ENCODE measurements at places on chromosomes 3 and 15.

DNA sequence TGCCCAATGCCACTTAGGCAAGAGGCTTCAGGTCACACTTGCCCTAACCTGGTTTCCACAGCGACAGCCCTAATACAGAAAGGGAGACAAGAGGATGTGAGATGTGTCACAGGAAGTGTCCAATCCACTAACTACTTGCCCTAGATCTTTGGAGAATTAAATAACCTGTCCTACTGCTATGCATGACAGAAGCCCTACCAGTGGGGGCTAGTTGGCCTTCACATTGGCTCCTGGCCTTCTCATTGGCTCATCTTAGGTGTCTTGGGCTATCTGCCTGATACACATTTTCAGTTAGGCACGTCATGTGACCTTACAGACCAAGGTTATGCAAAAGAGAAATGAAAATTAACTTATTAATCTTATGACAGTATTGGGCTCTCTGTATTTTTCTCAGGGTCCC is 449.9 kb downstream of the FHIT start:
- DNase-seq: no peak

GRCh38 chr15:68725736-68726135 is 95.0 kb downstream of the ANP32A start:
- no peak for DNase-seq

DNA sequence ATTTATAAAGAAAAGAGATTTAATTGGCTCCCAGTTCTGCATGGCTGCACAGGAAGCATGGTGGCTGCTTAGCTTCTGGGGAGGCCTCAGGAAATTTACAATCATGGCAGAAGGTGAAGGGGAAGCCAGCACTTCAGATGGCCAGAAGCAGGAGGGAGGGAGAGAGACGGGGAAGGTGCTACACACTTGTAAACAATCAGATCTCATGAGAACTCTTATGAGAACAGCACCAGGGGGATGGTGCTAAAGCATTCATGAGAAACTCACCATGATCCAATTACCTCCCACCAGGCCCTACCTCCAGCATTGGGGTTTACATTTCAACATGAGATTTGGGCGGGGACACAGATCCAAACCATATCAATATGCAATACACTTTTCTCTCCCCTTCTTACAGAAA is 73.7 kb downstream of the ECT2 start:
- no peak for DNase-seq

DNA sequence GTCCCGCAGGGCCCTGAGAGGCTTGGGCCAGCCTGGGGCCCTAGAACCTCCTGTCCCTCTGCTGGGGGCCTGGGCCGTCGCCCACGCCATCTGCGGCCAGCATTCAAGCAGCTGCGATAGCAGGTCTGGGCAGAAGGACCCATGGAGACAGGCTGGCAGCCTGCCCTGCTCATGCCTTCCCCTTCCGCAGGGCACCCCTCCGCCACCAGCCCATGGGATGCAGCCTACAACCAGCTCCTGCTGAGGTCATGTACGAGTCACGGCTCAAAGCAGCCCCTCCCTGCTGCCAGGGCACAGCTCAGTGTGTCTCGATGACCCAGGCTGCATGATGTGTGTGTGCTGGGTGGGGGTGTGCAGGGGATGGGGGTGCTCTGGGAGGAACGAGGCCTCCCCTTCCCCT is 27.8 kb downstream of the DUSP7 start:
- no peak for DNase-seq

- DNase-seq: no peak
Measured at GRCh38 chr15:74837482-74838136, 5.3 kb downstream of the ULK3 start.

- DNase-seq: no peak
Measured at GRCh38 chr3:128585974-128586373, 64.6 kb downstream of the RPN1 start.

- DNase-seq: no peak
Measured at GRCh38 chr15:56058986-56059385, 65.6 kb upstream of the NEDD4 start.

DNA sequence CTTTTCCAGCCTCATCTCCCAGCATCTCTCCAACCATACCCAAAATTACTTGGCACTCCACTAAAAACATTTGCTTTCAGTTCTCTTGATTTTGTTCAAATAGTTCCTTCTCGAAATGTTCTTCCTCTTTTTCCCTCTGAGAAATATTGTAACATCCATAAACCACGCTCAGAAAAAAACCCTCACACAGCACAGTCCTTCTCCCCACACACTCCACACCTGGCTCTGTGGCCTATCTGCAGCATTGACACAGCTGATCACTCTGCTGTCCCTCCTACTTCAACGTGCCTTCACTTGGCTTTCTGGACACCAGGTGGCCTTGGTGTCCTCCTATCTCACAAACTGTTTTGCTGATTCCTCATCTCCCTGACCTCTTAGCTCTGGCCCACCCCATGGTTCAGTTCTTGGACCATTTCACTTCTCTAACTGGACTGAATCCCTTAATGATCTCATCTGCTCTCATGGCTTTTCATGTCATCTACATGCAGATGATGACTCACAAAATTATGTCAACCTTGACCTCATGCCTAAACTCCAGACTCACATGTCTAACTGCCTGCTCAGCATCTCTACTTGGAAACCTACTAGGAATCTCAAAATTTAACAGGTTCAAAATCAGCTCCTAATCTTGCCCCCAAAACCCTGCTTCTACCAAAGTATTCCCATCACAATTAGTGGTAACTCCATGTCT is 93.3 kb downstream of the TRIM42 start:
- DNase-seq: no peak

GRCh38 chr3:166575161-166575560 is 737.9 kb upstream of the BCHE start:
- DNase-seq: no peak

GRCh38 chr3:159897331-159898075 is 91.1 kb upstream of the IL12A start:
- DNase-seq: no peak

- no peak for DNase-seq
Measured at GRCh38 chr3:141306276-141306675, 62.0 kb upstream of the ZBTB38 start.

DNA sequence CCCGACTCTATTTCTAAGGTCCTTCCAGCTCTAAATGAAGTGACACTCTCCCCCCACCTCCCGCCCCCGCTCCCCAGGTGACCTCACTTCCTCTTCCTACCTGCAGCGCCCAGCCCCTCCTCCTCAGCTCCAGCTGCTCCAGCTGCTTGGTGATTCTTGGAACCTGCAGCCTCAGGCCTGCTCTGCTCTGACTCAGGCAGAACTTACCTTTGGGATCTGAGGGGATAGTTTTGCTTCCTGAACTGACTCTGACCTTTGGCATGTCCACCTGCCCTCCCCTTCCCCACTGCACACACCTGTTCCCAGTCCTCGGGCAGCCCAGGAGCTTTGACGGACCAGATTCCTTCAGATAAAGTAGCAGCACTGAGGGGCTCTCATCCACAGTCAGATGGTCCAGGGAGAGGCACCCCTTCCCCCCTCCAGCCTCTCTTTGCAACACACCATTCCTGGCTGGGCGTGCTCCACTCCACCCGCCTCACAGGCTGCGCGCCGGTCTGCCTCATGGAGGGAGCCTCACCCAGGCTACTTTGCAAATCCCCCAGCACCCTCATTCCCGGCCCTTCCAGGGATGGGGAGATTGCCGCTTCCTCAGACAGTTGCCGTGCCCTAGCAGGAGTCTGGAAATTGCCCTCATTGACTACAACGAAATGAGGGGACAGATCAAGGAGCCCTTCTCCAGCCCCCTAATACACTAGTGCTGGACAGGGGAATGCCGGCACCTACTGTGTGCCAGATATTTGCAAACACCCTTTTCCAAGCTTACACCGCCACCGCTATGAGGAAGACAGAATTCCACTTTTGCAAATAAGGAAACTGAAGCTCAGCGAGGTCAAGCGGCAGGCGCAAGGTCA is 692 bp upstream of the C15orf39 start:
- peak; percentile 30 for DNase-seq

DNA sequence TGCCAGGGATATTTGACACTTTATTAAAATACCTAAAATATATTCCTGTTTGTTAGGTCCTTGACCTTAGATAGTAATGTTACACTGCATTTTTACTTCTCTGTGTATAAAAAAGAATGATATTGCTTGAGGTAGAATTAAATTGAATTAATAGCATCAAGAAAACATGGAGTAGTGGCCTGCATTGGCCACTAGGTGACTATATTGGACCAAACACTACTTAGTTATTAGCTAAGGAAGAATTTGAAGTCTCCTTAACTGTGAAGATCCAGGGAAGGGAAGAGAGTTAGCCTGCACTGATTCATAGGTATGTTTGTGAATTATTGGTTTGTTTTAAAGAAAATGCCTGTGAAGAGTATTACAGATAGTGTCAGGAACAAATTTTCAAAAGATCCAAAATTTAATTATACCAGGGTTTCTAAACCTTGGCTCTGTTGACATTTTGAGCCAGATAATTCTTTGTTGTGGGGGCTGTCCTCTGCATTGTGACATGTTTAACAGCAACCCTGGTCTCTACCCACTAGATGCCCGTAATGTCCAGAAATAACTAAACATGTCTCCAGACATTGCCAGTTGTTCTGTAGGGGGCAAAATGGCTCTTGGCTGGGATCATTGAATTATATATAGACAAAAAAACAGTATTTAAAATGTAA is 103.6 kb upstream of the THSD4 start:
- DNase-seq: no peak

DNA sequence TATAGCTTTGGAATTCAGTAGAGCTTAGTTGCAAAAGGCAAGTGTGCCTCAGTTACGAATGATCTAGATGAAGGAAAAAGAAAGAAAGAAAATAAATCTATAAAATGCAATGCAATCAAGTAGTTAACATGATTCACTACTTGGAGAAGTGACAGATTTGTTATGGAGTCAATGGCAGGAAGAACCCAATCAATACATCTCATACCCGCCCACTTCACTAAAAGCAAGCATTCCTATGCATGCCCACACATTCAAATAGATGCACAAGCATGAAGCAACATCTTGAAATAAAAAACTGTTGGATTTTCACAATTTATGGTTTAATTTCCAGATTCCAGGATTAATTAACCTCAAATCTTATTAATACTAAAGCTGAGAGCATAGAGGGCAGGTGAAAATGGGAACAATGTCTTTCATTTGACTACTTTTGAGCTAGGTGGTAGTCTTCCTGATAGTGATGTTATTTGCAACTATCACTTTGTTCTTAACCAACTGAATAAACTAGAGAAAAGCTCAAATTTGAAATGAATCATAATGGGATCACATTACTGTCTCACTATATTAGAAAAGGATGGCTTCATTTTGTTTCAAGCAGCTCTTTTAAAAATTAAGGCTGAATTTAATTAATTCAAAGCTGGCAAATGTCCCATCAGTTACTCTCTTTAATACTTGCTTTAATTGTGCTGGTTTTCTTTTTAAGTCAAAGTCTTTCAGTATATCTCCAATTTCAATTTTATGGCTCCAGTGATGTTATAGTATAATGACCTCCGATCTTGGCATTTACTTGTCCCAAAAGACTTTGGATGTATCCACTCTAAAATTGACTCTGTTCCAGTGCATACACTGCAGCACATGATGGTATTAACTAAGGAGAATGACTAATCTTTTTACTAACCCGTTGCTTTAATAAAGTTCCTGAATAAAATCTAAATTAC is 46.7 kb upstream of the CCDC50 start:
- no peak for DNase-seq

DNA sequence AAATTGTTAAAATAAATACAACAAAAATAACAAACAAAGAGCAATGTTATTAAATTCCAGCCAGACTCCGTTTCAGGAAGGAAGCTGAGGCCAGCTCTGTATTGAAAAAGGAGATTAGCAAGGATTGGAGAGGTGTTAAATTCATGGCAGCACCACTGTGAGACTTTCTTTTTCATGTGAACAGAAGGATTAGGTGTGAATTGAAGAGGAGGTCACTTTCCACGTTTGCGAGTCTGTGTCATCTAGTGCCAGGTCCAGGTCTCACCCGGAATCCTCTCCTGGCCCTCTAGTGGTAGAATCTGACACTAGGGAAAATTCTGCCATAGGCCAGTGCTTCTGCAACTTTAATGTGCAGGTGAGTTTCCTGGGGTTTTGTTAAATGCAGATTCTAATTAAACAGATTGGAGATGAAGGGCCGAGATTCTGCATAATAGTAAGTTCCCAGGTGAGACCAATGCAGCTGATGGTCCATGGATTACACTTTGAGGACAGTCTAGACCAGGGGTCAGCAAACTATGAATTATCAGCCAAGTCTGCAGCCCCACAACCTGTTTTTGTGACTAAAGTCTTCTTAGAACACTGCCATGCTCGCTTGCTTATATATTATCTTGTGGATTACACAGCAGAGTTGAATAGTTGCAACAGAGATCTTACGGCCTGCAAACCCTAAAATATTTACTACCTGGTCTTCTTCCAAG is 9.2 kb upstream of the SLC6A1 start:
- no peak for DNase-seq

DNA sequence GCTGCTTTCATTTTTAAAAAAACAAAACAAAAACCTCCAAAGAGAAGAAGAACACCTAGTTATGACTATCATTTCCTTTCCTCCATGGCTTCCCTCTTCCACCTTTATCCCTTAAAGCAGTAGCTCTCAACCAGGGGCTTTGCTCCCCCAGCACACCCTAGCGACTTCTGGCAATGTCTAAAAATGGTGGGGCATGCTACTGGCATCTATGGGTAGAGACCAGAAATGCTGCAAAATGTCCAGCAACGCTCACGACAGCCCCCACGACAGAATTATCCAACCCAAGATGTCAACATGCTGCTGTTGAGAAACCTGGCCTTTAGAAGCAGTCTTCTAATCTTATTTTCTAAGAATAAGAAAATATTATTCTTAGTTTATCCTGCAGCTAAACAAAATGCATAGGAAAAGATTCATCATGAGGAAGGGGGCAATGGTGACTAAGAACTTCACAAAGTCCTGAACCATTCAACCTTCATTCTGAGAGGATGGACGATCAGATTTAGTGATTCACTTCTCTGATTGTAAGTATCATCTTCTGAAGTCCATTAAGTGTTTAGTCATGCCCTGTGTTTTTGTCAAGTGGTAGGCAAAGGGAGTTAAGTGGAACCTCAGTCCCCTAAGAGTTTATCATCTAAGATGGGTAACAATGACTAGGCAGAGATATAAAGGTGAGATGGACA is 81.7 kb downstream of the CCNL1 start:
- no peak for DNase-seq

GRCh38 chr3:16917256-16917935 is 32.6 kb downstream of the PLCL2 start:
- DNase-seq: no peak

DNA sequence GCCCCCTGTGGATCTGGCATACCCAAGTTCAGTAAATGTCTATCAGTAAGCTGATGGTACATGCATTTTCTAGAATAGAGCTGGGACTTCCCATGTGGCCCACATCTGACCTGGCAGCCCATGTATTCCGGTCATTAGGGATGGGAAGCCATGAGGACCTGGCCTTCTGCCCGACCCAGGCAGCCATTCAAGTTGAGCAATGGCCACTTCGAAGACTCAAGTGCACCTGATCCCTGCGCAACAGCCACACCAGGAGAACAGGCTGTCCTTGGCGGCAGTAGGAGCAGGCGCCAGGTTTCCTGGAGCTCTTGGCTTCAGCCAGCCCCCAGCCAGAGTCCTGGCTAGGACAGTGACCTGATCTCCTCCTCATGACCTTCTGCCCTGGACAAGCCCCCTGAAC is 14.6 kb downstream of the HEMK1 start:
- no peak for DNase-seq

Measured in stimulated activated naive CD4-positive, alpha-beta T cell treated with Interleukin-2 at 50 U/mL for 16 hours (primary cell).